ENCODE measurements at places on chromosomes 16 and 17. TPM values are rescaled to one million over a fixed set of nuclear protein-coding genes. Genes with fewer than 3 reads are reported as not detected.
A peak's percentile ranks its signal among the peaks of the same experiment; 100 is the strongest.

DNA sequence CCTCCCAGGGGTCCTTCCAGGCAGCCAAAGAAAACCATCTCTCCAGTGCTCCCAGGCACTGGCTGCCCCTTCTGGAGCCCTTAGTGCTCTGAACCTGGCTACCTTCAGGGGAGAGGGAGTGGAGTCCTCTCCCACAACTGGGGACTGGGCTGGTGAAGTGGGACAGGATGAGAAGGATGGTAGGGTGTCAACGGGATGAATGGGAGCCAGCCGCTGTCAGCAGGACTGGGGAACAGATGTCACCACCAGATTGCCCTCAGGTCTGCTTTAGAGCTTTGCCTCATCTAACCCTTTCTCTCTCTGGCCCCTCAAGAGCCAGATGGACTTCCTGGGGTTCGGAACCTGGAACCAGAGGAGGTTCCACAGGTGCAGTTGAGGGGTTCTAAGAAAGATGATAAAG is 488 bp upstream of the SEBOX start:
- H3K36me3 ChIP-seq, result peaks cover 18% of the 10 kb centered on the region
- H3K4me1 ChIP-seq, result no peaks in the 10 kb centered on the region
- H3K27ac ChIP-seq, result no peak overlapping the region
- H3K4me3 ChIP-seq, result no peak overlapping the region
- H3K27me3 ChIP-seq, result no peaks in the 10 kb centered on the region

CCL3 gene
- not detected for total RNA-seq

DNA sequence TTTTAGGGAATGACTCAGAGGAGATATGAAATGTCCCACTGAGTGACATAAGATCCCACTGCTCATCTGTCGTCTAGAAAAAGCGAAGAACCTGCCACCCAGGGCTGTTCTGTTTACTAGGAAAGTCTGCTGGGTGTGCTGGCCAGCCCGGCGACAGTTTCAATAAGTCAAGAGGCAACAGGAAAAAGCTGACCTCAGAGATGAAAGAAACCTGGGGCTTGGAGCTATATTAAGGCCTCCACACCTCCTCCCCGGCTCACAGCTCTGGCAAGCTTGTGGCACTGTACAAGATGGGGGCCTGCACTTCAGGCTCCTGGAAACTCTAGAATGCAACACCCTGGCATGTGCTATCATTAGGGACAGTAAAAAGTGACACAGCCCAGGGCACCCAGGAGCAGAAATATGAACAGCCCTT is 10.6 kb downstream of the ZFHX3 start:
- H3K27ac ChIP-seq, result no peak overlapping the region
- H3K27me3 ChIP-seq, result no peaks in the 10 kb centered on the region
- H3K4me1 ChIP-seq, result no peaks in the 10 kb centered on the region
- DNase-seq, result no peak
- H3K36me3 ChIP-seq, result no peaks in the 10 kb centered on the region

- H3K36me3 ChIP-seq, result no peaks in the 10 kb centered on the region
- no peaks in the 10 kb centered on the region for H3K27me3 ChIP-seq
- peak overlapping the region; percentile 94 for H3K27ac ChIP-seq
- H3K4me1 ChIP-seq, result peaks cover 53% of the 10 kb centered on the region
- peak overlapping the region; percentile 40 for H3K4me3 ChIP-seq
Observed at GRCh38 chr17:2171702-2172076, 116.8 kb downstream of the HIC1 start.

- no peak for DNase-seq
- no peak overlapping the region for H3K4me3 ChIP-seq
- no peaks in the 10 kb centered on the region for H3K4me1 ChIP-seq
- no peak overlapping the region for H3K27ac ChIP-seq
- no peaks in the 10 kb centered on the region for H3K36me3 ChIP-seq
- peaks cover 7% of the 10 kb centered on the region for H3K27me3 ChIP-seq
Observed at GRCh38 chr16:20761175-20761574, 2.6 kb upstream of the ACSM3 start.

MRPS7 gene
- total RNA-seq, result 79.8 TPM

AHSP gene
- total RNA-seq, result not detected

SLC35G3 gene
- not detected for total RNA-seq

GRCh38 chr17:55990332-55991006 is 162.8 kb upstream of the ANKFN1 start:
- H3K4me1 ChIP-seq, result no peaks in the 10 kb centered on the region
- H3K27ac ChIP-seq, result no peak overlapping the region
- H3K27me3 ChIP-seq, result no peaks in the 10 kb centered on the region

DNA sequence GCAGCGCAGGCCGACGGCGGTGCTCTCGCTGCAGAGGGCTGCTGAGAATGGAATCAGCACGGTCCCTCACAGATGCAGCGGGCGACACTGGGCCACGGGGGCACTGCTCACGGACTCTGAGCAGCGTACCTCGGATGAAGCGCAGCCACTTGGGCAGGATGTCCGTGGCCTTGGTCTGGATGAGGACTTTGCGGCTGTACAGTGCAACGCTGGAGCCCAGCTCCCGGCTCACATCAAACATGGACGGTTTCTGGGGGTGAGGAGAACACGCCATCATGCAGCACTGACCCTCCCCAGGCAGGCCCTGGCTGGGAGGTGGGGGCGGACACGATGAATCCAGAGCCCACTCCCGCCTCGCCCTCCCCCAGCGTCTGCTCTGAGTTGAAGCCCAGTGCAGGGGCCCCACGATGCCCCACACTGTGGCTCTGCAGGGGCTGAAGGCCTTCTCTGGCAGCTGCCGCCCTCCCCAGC is 18.1 kb downstream of the DNASE1 start:
- peaks cover 2% of the 10 kb centered on the region for H3K36me3 ChIP-seq
- H3K4me1 ChIP-seq, result peaks cover 12% of the 10 kb centered on the region
- H3K4me3 ChIP-seq, result no peak overlapping the region

- DNase-seq, result no peak
- no peaks in the 10 kb centered on the region for H3K4me1 ChIP-seq
- H3K27ac ChIP-seq, result no peak overlapping the region
- H3K36me3 ChIP-seq, result peaks cover 19% of the 10 kb centered on the region
- no peaks in the 10 kb centered on the region for H3K27me3 ChIP-seq
- H3K4me3 ChIP-seq, result no peak overlapping the region
Observed at GRCh38 chr17:44928950-44929720, 13.8 kb upstream of the GFAP start.

GRCh38 chr17:44925731-44926697 is 10.7 kb upstream of the GFAP start:
- H3K27me3 ChIP-seq, result no peaks in the 10 kb centered on the region
- DNase-seq, result no peak
- H3K27ac ChIP-seq, result no peak overlapping the region
- no peaks in the 10 kb centered on the region for H3K4me1 ChIP-seq

RAI1 gene
- 47.3 TPM for total RNA-seq

GRCh38 chr16:82199209-82199608 is 29.2 kb upstream of the MPHOSPH6 start:
- no peaks in the 10 kb centered on the region for H3K27me3 ChIP-seq
- no peaks in the 10 kb centered on the region for H3K36me3 ChIP-seq
- H3K27ac ChIP-seq, result no peak overlapping the region
- DNase-seq, result no peak
- H3K4me1 ChIP-seq, result peaks cover 17% of the 10 kb centered on the region

DNA sequence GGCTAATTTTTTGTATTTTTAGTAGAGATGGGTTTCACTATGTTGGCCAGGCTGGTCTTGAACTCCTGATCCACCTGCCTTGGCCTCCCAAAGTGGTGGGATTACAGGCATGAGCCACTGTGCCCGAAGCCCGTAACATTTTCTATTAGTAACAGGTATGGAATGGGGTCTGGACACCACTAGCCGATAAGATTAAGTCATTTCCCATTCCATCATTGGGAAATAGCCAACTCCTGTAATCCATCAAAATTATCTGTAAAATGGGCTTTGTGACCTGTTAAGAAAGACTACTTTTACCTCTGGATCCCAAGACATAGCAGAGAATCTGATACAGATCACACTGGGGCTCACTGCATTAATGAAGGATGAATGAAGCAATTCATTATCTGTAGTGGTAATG is 3.9 kb upstream of the LUC7L3 start:
- no peak for DNase-seq
- H3K4me3 ChIP-seq, result no peak overlapping the region
- no peak overlapping the region for H3K27ac ChIP-seq
- H3K27me3 ChIP-seq, result peaks cover 9% of the 10 kb centered on the region
- peaks cover 4% of the 10 kb centered on the region for H3K4me1 ChIP-seq

PRSS36 gene
- total RNA-seq, result not detected

DNA sequence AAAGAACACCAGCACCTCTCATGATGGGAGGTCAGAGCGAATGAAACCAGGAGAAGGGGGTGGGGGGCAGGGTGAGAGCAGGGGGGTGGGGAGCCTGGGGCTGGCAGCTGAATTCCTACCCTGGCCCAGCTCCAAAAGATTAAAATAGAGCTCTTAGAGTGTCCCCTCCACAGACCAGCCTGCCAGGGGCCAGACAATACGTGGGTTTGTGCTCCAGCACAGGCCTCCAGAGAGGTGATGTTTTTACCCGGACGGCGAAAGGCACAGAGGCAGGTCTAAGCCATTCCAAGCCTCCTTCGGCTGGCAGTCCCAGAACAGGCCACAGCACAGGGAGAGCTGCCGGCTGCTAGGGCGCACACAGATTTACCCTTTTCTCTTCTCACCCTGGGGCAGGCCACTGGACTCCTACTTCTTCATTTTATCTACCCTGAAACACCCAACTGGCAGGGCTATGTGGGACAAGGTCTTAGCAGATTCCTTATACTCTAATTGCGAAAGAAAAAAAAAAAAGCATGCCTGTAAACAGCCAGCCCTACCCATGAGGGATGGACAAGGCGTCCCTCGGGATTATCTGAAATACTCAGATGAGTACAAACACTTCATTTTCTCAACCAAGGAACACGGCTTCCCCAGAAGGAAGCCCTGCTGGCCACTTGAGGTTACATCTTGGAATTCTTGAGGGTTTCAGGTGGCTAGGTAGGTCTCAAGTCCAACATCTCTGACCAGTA is 71.9 kb upstream of the NOG start:
- no peaks in the 10 kb centered on the region for H3K27me3 ChIP-seq
- DNase-seq, result no peak
- no peak overlapping the region for H3K4me3 ChIP-seq
- no peaks in the 10 kb centered on the region for H3K4me1 ChIP-seq
- no peaks in the 10 kb centered on the region for H3K36me3 ChIP-seq

KRT34 gene
- total RNA-seq, result not detected

DNA sequence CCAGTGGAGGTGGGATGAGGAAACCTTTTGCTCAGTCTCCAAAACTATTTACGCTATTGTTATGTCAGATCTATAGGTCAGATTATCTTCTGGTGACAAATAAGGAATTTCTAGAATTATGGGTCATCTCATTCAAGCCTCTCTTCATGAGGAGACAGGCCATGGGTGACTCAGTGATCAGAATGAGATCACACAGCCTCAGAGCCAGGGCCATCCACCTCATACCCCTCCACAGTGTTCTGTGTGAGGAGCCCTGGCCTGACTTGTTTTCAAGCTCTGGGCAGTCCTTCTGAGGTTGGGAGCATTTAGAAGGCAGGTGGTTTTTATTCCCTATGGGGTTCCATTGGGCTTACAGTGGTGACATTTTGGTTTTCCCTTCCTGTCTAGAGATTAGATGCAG is 26.5 kb downstream of the YPEL2 start:
- H3K4me3 ChIP-seq, result no peak overlapping the region
- no peak for DNase-seq
- H3K27ac ChIP-seq, result peak overlapping the region; percentile 8
- no peaks in the 10 kb centered on the region for H3K27me3 ChIP-seq

RNF40 gene
- 102 TPM for total RNA-seq

TBC1D3G gene
- not detected for total RNA-seq

DNA sequence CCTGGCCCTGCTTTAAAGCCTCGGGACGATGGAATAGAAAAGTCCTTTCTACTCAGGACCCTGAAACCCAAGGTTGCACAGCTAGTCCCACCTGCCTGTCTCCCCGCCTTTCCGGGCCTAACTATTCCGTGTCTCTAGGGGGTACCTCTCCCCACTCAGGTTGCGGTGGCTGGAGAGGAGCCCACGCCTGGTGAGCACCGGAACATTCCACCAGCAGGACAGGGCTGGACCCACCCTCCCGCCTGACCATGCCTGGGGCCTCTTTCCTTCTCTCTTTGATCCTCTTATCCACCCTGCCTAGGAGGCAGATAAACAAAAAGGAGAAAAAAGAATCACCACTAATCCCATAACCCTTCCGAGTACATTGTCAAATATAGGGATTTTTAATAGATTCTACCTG is 10.9 kb downstream of the LLGL2 start:
- no peaks in the 10 kb centered on the region for H3K4me1 ChIP-seq
- no peak overlapping the region for H3K4me3 ChIP-seq
- no peaks in the 10 kb centered on the region for H3K36me3 ChIP-seq
- H3K27ac ChIP-seq, result no peak overlapping the region

CCDC200 gene
- not detected for total RNA-seq

GRCh38 chr17:80423536-80424225 is 8.7 kb downstream of the ENDOV start:
- no peak overlapping the region for H3K4me3 ChIP-seq
- H3K27ac ChIP-seq, result no peak overlapping the region
- no peaks in the 10 kb centered on the region for H3K27me3 ChIP-seq
- no peaks in the 10 kb centered on the region for H3K4me1 ChIP-seq
- H3K36me3 ChIP-seq, result no peaks in the 10 kb centered on the region
- no peak for DNase-seq

DNA sequence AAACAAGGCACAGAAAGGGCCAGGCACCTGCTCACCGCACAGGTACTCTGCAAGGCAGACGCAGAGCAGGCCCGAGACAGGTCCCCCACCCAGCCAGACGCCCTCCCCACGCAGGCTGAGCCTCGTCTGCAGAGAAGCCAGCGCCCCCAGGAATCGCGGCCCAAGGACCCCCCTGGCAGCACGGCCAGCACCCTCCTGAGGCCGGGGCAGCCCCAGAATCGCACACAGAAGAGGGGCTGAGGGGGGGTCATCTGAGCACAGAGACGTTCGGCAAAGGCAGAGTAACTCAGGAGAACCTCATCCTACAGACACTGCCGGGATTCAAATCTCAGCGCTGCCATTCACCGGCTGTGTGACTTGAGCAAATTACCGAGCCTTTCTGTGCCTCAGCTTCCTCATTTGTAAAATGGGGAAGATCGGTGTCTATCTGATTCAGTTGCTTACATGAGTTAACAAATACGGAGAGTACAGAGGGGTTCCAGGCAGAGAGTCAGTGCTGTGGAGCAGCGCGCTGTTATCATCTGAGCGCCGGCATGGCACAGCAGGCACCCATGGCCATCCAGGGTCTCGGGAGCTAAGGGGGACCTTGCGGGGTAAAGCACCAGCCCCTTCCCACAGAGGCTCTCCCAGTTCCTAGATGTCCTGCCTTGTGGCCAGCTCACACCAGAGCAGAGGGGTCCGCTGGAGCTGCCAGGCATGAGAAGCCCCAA is 10.4 kb downstream of the EMC6 start:
- no peaks in the 10 kb centered on the region for H3K4me1 ChIP-seq
- H3K4me3 ChIP-seq, result no peak overlapping the region
- peaks cover 5% of the 10 kb centered on the region for H3K27me3 ChIP-seq
- no peak for DNase-seq
- H3K36me3 ChIP-seq, result no peaks in the 10 kb centered on the region

- H3K36me3 ChIP-seq, result no peaks in the 10 kb centered on the region
- H3K27ac ChIP-seq, result no peak overlapping the region
- no peak overlapping the region for H3K4me3 ChIP-seq
- H3K27me3 ChIP-seq, result no peaks in the 10 kb centered on the region
Observed at GRCh38 chr17:3526491-3526890, 31.1 kb downstream of the TRPV3 start.

AMFR gene
- 77.4 TPM for total RNA-seq

ABCC3 gene
- total RNA-seq, result 2.1 TPM

SLC38A7 gene
- total RNA-seq, result 44.4 TPM

DPEP3 gene
- not detected for total RNA-seq

GRCh38 chr16:65377195-65377594 is 255.3 kb upstream of the CDH11 start:
- H3K27me3 ChIP-seq, result no peaks in the 10 kb centered on the region
- no peaks in the 10 kb centered on the region for H3K36me3 ChIP-seq
- DNase-seq, result no peak
- peaks cover 5% of the 10 kb centered on the region for H3K4me1 ChIP-seq
- H3K4me3 ChIP-seq, result no peak overlapping the region
